EL (cell line): ENCODE measurements at places on chromosomes 6 and 20.
A peak's percentile ranks its signal among the peaks of the same experiment; 100 is the strongest.

- DNase-seq: no peak
Measured at GRCh38 chr6:118639054-118639964, 12.1 kb downstream of the CEP85L start.

DNA sequence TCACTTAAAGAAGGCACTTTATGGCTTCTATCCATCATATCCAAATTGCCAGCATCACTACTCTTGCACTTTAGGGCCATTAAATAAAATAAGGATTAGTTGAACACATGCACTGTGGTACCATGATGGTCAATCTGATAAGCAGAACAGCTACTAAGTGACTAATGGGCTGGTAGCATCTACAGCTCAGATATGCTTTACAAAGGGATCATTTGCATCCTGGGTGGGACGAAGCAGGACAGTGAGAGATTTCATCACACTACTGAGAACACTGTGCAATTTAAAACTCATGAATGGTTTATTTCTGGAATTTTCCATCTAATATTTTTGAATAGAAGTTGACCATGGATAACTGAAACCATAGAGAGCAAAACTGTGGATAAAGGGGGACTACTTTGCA lies 25.1 kb upstream of the ZSCAN9 start:
- DNase-seq: no peak

- DNase-seq: no peak
Measured at GRCh38 chr20:20856956-20857355, 144.5 kb upstream of the RALGAPA2 start.

GRCh38 chr6:82144852-82145340 lies 102.6 kb downstream of the IBTK start:
- DNase-seq: peak; percentile 91

- no peak for DNase-seq
Measured at GRCh38 chr6:82612475-82613039, 248.9 kb downstream of the TPBG start.

- DNase-seq: no peak
Measured at GRCh38 chr6:45807311-45808041, 208.2 kb downstream of the CLIC5 start.

- no peak for DNase-seq
Measured at GRCh38 chr6:5536644-5537043, 275.3 kb downstream of the FARS2 start.

- DNase-seq: no peak
Measured at GRCh38 chr20:5181492-5181891, 54.7 kb downstream of the CDS2 start.

DNA sequence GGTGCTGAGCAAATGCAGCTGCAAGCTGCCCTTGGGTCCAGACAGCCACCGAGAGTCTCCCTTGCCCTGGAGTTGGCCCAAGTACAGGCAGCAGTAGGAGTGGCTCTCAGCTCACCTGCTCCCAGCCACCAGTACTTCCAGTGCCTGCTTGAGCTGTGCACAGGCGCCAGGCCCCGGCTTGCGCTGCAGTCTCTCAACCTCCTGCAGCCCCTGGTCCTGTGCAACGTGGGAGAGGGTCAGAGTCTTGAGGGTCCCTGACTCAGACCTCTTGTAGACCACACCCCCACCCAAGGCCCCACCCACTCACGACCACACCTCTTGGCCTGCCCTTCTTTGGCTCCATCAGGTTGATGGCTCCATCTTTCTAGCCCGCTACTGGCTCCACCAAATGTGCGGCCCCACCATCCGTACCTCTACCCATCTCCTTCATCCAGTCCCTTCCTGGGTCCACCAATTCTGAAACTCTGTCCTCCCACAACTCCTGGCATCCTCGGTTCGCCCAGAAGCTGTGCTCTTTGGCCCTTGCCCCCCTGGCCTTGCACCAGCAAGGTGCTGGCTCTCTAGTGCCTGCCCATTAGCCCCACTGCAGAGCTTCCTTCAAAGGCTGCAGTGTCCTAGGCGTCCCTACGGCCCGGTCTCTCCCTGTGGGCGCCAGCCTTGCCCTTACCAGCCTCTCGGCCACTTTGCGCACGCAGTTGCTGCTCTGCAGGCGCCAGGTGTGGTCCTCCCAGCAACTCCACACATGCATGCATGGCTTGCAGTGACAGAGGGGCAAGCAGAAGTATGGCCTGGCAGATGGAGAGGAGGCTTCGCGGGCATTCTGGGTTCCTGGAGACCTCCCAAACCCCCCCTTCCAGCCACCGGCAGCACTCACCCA lies 16.5 kb upstream of the SPAG4 start:
- no peak for DNase-seq

- no peak for DNase-seq
Measured at GRCh38 chr6:40125680-40126394, 191.6 kb upstream of the MOCS1 start.

DNA sequence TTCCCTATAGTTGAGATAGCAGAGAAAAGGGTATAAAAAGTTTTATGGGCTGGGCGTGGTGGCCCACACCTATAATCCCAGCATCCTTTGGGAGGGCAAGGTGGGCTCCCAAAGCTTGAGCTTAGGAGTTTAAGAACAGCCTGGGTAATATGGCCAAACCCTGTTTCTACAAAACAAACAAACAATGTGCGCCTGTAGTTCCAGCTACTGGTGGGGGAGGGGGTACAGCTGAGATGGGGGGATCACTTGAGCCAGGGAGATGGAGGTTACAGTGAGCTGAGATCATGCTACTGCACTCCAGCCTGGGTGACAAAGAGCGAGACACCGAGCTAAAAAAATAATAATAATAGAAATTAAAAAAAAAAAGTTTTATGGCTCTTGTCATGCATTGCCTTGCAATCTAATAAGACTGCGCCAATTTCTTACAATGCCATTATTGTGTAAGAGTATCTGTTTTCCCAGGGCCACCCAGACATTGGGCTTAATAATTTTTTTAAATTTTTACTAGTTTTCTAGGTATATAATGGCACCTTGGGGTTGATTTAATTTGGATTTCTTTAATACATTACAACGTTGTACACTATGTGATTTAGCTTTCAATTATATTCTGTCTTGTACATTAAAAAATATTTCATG lies 3.9 kb downstream of the ACSS2 start:
- DNase-seq: no peak

- no peak for DNase-seq
Measured at GRCh38 chr20:11337361-11338130, 580.1 kb upstream of the BTBD3 start.

DNA sequence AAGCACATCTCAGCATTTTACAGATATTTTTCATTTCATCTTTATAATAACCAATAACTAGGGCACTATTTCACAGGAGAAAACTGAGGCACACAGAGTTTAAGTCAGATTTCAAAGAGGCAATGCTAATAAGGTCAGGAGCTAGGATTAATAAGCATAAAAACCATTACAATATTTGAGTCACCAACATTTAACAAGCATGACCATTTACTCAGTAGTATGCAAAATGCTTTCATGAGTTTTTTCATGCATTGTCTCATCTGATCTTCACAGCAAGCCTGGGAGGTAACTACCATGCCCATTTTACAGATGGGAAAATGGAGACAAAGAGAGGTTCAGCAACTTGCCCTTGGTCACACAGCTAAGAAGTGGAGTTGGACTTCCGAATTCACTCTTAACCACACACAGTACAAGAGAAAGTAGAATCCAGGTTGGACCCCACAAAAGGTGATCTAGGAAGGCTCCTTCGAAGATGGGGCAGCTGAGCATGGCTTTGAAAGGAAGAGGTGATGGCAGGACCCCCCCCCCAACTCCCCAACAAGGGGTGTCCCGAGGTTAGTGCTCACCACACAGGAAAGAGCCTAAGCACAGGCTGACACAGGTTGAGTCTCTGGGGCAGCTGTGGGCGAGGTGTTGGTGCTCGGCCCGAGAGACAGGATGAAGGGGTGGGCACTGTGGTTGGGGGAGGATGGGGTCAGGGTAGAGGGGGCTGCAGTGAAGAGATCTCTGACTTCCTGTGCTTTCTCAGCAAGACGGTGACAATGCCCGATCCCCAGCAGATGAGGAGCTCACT lies 108.8 kb downstream of the PREX1 start:
- DNase-seq: no peak

- peak; percentile 30 for DNase-seq
Measured at GRCh38 chr6:17057322-17057721, 44.5 kb upstream of the STMND1 start.
